ENCODE measurements at places on chromosomes 4 and X. TPM values are rescaled to one million over a fixed set of nuclear protein-coding genes. Genes with fewer than 3 reads are reported as not detected.

DNA sequence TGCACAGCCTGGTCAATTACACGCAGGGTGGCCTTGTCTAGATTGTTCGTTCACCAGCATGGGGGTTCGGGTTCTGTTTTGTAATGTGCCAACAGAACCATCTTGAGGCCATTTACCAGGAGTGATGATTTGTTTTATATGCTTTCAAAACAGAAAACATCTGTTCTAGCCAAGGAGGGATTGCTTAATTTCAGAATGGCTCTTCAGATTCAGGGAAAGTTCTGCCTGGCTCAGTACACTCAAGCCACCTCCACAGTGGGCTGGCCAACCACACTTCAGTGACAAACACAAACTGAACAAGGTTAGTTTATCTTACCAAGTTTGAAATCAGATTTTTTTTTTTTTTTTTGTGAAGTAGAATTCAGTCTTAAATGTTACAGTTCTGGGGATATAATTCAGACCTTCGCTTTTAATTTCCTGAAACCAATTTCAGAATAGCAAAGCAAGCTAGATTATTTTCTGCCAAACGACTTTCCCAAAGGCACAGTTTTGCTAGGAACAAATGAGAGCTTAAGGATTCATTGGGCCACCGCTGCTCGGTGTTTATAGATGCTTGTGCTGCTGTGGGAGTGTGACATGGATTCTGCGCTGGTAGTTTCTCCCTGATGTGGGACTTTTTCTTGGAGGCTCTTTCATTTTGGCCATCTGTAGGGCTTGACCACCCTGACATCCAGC, 23.4 kb downstream of the SMS start:
- peaks cover 22% of the 10 kb centered on the region for H3K36me3 ChIP-seq
- H3K4me3 ChIP-seq, result no peak overlapping the region
- H3K4me1 ChIP-seq, result peaks cover 27% of the 10 kb centered on the region
- no peaks in the 10 kb centered on the region for H3K27me3 ChIP-seq

DNA sequence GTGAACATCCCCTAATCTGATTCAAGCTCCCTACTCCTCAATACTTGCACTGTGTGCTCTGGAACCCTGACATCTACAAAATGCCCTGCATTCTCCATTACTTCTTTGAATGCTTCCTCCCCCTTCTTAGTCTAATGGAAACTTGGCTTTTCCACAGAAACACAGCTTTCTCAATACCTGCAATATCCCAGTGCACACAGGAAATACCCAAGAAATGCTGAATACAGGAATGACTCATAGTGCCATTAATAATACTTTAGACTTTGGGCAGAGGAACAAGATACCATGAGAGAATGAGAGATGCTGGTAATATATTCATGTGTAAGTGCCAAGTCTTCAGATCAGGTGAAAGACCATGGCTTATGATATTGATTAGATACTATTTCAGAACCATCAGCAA, 5.6 kb downstream of the QRFPR start:
- H3K27me3 ChIP-seq, result peaks cover 40% of the 10 kb centered on the region
- H3K4me3 ChIP-seq, result no peak overlapping the region

Gene TMPRSS11B
- not detected for total RNA-seq

DNA sequence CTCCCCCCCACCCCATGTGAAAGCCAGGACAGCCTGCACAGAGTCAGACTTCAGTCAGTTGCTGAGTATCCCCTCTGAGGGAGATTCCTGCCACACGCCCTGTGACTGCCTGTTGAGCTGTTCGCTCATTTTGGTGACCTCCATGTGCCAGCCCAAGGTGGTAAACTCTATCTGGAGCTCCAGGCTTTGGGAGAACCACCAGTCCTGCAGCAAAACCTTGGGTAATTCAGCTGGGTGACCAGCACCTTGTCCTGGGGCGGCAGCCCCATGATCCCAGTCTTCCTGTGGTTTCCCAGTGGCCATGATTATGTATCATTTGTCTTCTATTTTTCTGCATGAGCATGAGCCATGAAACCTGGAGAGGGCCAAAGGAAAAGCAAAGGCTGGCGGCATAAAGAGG, 73.4 kb downstream of the NBDY start:
- H3K36me3 ChIP-seq, result peaks cover 4% of the 10 kb centered on the region
- H3K27ac ChIP-seq, result no peak overlapping the region
- no peak overlapping the region for H3K4me3 ChIP-seq
- peaks cover 40% of the 10 kb centered on the region for H3K4me1 ChIP-seq
- no peaks in the 10 kb centered on the region for H3K27me3 ChIP-seq

Gene FRMD7
- not detected for total RNA-seq

DNA sequence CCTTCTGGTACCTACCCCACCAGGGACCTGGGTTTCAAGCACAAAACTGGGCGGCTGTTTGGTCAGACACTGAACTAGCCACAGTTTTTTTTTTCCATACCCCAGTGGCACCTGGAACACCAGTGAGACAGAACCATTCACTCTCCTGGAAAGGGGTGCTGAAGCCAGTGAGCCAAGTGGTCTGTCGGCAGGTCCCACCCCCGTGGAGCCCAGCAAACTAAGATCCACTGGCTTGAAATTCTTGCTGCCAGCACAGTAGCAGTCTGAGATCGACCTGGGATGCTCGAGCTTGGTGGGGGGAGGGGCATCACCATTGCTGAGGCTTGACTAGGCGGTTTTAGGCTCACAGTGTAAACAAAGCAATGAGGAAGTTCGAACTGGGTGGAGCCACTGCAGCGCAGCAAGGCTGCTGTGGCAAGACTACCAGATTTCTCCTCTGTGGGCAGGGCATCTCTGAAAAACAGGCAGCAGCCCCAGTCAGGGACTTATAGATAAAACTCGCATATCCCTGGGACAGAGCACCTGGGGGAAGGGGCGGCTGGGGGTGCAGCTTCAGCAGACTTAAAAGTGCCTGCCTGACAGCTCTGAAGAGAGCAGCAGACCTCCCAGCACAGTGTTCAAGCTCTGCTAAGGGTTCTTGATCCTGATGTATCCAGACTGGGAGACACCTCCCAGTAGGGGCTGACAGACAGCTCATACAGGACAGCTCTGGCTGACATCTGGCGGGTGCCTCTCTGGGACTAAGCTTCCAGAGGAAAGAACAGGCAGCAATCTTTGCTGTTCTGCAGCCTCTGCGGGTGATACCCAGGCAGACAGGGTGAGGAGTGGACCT, 223.0 kb downstream of the COX18 start:
- no peak overlapping the region for H3K27ac ChIP-seq
- H3K4me3 ChIP-seq, result no peak overlapping the region
- H3K4me1 ChIP-seq, result no peaks in the 10 kb centered on the region
- H3K27me3 ChIP-seq, result no peaks in the 10 kb centered on the region
- H3K36me3 ChIP-seq, result no peaks in the 10 kb centered on the region
- DNase-seq, result no peak

Gene DMD
- total RNA-seq, result 3.2 TPM

Gene ADGRG2
- total RNA-seq, result not detected

DNA sequence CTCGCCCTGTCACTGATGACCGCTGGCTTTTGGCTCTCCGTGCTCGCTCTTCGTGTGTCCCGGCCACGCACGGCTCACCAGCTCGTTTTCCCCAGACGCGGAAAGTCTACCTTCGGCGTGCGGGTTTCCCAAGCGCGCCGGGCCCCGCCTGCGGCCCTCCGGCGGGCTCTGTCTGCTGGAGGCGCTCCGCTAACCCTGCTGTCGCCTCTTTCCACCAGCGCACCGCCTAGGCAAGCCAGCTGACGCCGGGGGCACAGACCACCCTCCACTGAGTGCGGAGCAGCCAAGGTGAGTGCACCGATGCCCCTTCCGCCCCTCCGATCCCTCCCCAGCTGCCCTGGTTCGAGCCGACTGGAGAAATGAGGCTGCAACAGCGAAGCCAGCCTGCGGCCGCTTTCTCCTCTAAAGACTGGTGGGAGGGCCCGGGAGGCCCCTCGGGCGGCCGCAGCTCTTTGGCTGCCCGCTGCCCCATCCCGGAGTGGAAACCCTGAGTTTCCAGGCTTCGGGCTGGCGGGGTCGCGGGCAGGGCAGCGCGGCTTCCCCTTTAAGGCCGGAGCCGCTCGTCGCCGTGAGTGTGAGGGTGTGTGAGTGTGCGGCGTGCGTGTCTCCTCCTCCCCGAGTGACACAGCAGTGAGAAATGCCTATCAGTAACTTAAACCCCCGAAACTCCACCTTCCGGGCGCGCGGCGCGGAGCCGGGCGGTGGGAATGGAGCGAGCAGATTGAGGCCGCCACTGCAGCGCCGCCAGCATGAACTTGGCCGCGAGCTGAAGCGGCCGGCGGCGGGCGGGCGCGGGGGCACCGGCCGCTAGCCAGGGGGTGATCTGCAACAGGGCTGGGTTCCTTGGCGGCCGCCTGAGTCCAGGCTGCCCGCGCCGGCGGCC, at the start of gene MAMLD1:
Gene MAMLD1, plus strand, starts transcription at position 719 of the 883 bp plus-strand sequence. CDS start 82,200 bp downstream, outside the sequence.
- peaks cover 27% of the 10 kb centered on the region for H3K4me1 ChIP-seq
- peaks cover 4% of the 10 kb centered on the region for H3K36me3 ChIP-seq
- peak within 1 kb of the TSS; percentile 41 for H3K27ac ChIP-seq

- H3K4me3 ChIP-seq, result no peak overlapping the region
- no peaks in the 10 kb centered on the region for H3K36me3 ChIP-seq
- no peak for DNase-seq
- H3K27me3 ChIP-seq, result no peaks in the 10 kb centered on the region
Observed at GRCh38 chr4:5474756-5475155, 233.6 kb downstream of the EVC2 start.

Gene TKTL2
- total RNA-seq, result not detected

DNA sequence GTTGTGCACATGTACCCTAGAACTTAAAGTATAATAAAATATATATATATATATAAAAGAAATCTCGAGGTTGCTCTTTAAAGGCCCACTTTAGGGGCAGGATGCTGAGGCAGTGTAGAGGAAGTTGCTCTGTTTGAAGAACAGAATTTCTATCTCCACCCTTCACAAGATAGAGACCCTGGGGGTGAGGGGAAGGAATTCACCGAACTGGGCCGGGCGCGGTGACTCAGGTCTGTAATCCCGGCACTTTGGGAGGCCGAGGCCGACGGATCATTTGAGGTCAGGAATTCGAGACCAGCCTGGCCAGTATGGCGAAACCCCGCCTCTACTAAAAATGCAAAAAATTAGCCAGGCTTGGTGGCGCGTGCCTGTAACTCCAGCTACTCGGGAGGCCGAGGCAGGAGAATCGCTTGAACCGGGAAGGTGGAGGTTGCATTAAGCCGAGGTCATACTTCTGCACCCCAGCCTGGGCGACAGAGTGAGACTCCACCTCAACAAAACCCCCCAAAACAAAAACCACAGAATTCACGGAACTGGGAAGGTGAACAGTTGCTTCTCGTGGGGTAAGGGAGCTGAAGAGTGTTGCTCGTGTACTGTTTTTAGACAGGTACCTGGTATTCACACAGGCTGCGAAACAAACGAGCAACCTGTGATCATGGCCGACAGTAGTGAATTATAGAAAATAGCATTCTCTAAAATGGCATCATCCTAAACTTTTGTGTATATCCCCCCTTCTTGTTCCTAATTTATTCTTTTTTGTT, 6.2 kb downstream of the PLAC8 start:
- peaks cover 46% of the 10 kb centered on the region for H3K36me3 ChIP-seq
- no peaks in the 10 kb centered on the region for H3K27me3 ChIP-seq
- H3K27ac ChIP-seq, result peak overlapping the region; percentile 92
- H3K4me1 ChIP-seq, result peaks cover 45% of the 10 kb centered on the region
- DNase-seq, result peak; percentile 62

Gene TMPRSS11A
- not detected for total RNA-seq

DNA sequence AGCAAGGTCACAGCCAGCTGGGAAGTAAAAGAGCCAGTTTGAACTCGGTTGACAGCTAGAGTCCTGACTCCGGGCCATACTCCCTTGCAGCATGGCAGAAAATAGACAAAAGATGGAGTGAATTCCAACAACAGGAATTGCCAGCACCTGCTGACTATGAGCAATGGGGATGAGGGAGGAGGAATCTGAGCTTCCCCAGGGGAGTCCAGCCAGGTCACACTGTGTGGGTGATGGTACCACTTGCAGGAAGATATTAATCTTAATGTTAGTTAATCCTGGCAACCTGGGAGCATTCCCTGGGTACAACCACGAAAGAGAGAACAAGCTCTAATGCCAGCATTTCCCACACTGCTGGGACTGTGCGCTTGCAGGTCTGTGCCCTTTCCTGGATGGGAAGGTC, 48.1 kb upstream of the S100G start:
- no peaks in the 10 kb centered on the region for H3K27me3 ChIP-seq
- no peak for DNase-seq
- no peak overlapping the region for H3K4me3 ChIP-seq

Gene HTT
- 70.6 TPM for total RNA-seq

Gene COL25A1
- not detected for total RNA-seq

Gene PTTG2
- 0.63 TPM for total RNA-seq

GRCh38 chrX:137052643-137053235, 18.9 kb upstream of the GPR101 start:
- H3K36me3 ChIP-seq, result no peaks in the 10 kb centered on the region
- peak overlapping the region; percentile 86 for H3K4me3 ChIP-seq
- H3K27ac ChIP-seq, result peak overlapping the region; percentile 84

GRCh38 chr4:147355032-147355656, 125.8 kb upstream of the EDNRA start:
- peak; percentile 8 for DNase-seq
- no peaks in the 10 kb centered on the region for H3K4me1 ChIP-seq
- H3K27ac ChIP-seq, result no peak overlapping the region
- no peaks in the 10 kb centered on the region for H3K36me3 ChIP-seq
- no peaks in the 10 kb centered on the region for H3K27me3 ChIP-seq

Gene SLC34A2
- total RNA-seq, result not detected

GRCh38 chr4:8167291-8167690, 8.7 kb upstream of the ABLIM2 start:
- no peak for DNase-seq
- H3K4me1 ChIP-seq, result no peaks in the 10 kb centered on the region
- peaks cover 2% of the 10 kb centered on the region for H3K27me3 ChIP-seq
- no peak overlapping the region for H3K4me3 ChIP-seq

DNA sequence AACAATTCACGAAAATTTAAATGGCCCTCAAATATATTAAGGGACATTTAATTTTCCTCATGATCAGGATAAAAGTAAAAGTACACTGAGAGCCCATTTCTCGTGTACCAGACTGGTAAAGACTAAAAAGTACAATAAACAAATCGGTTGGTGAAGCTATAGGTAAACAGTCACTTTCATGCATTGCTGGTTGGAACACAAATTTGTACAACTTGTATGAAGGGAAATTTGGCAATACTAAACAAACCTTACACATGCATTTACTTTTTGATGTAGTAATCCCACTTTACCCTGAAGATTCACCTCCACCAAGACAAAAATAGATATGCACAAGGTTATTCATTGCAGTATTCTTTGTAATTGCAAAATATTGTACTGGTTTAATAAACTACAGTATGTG, 31.4 kb upstream of the MBNL3 start:
- DNase-seq, result no peak
- H3K36me3 ChIP-seq, result no peaks in the 10 kb centered on the region
- no peak overlapping the region for H3K27ac ChIP-seq
- no peak overlapping the region for H3K4me3 ChIP-seq

GRCh38 chrX:63784346-63784901, 590 bp downstream of the ARHGEF9 start:
- no peak overlapping the region for H3K27ac ChIP-seq
- no peak overlapping the region for H3K4me3 ChIP-seq
- no peak for DNase-seq
- H3K4me1 ChIP-seq, result no peaks in the 10 kb centered on the region
- H3K36me3 ChIP-seq, result no peaks in the 10 kb centered on the region

Gene PALLD
- 37.9 TPM for total RNA-seq

Data from activated CD4-positive, alpha-beta T cell treated with anti-CD3 and anti-CD28 coated beads, Interleukin-2, amount 10 ng/mL, durations not matched to agents 24 days and 14 days (primary cell).